Right ventricle myocardium superior (tissue), 1 donor: ENCODE measurements at places on chromosomes 2 and 18.

- no peak for DNase-seq
Observed at GRCh38 chr2:182950546-182950945, 84.1 kb upstream of the FRZB start.

- no peak for DNase-seq
Observed at GRCh38 chr2:96245609-96246390, 20.0 kb downstream of the TMEM127 start.

DNA sequence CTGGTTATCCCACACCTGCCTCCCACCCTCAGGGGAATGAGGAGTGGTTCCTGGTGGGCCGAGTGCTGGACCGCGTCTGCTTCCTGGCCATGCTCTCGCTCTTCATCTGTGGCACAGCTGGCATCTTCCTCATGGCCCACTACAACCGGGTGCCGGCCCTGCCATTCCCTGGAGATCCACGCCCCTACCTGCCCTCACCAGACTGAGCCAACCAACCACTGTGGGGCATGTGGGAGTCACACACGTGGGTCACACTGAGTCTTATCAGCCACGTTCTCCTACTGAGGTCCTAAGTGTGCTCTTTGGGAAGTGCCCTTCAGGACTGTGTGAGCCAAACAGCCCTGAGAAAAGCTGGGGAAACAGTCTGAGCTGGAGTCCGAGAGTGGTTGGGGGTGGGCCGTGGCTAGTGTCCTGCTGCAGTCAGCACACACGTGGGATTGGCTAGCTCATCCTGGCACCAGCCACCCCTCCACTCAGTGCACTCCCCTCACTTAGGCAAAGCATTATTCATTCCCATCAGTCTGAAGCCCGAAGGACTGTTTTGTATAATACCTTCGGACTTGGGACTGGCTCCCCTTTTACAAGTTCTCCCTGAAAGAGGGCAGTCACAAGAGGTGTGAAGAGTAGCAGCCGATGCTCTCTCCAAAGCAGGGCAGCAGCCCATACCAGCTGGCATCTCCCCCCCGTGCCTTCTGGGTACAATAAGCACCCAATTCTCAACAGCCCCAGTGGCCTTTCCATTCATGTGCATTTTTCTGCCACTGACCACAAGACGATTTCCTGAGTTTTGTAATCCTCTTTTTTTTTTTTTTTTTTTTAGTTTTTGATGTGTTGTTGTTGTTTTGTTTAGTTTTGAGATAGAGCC, 4.6 kb downstream of the TIGD1 start:
- no peak for DNase-seq

GRCh38 chr2:190270298-190270697, 49.3 kb downstream of the HIBCH start:
- DNase-seq: no peak

DNA sequence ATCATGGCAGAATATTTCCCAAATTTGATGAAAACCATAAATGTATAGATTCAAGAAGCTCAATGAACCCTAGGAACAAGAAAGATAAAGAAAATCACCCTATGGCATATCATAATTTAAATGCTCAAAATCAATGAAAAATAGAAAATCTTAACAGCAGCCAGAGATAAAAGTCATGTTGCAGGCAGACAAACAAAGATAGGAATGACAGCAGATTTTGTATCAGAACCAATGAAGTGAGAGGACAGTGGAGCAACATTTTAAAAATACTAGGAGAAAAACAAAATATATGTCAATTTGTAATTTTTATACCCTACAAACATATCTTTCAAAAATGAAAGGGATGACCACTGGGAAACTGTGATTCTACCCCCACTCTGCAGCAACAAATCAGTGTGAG, 203.3 kb downstream of the PIEZO2 start:
- no peak for DNase-seq
